AG09319 (cell line): ENCODE measurements at places on chromosomes 11 and 22.

- DNase-seq: no peak
Observed at GRCh38 chr11:12808519-12808918, 134.3 kb downstream of the TEAD1 start.

- DNase-seq: peak; percentile 20
Observed at GRCh38 chr11:124586238-124586860, 16.6 kb downstream of the OR8A1 start.

- DNase-seq: no peak
Observed at GRCh38 chr11:14916403-14916802, 24.4 kb upstream of the CYP2R1 start.

DNA sequence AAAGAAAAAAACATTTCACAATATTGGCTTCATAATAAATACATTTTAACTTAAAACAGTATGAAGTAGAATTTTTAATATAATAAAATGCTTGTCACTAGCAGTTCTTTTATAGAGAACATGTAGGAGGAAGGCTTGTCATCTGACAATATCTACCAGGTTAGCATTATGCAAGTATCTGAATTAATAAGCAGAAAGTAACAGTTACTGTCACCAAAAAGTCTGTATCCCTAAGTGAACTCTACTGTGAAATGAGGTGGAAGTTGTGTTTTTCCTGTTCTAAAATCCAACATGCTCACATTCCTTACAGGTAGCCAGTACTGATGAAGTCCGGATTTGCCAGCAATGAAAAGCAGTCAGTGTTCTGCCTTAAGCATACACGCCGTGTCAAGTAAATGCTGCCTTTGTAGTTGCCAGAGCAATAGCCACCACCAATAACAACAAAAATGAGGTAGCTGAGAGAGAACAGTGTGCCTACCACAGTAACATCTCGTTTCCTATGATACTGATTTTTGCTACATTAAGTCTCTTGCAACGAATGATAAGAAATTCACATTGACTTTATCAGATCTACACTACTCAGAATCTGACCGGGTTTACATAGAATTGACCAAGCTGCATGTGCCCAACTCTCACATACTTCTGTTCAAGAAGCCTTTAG, 95.5 kb downstream of the SIK3 start:
- no peak for DNase-seq

- no peak for DNase-seq
Observed at GRCh38 chr11:78292109-78292803, 103.5 kb downstream of the USP35 start.

GRCh38 chr11:71580057-71581003, 2.3 kb downstream of the KRTAP5-11 start:
- peak; percentile 28 for DNase-seq

GRCh38 chr11:43581370-43582023, 99.0 kb upstream of the HSD17B12 start:
- DNase-seq: no peak

DNA sequence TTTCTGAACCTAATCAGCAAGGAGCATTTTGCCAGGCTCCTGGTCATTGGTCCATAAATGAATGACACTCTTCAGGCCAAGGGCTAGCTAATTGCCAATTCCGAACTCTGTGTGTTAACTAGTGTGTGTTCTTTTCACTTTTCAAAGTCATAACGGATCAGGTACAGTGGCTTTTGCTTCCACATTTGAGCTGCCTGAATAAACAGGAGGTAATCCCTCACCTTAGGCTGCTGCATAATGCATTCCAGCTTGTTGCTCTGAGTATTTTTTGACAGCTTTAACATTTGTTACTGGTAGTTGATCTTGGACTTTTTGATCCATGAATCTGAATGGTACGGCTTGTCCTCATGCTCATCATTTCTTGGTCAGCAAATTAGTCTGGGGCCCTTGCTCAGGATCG, 485.1 kb downstream of the CNTN5 start:
- DNase-seq: no peak

DNA sequence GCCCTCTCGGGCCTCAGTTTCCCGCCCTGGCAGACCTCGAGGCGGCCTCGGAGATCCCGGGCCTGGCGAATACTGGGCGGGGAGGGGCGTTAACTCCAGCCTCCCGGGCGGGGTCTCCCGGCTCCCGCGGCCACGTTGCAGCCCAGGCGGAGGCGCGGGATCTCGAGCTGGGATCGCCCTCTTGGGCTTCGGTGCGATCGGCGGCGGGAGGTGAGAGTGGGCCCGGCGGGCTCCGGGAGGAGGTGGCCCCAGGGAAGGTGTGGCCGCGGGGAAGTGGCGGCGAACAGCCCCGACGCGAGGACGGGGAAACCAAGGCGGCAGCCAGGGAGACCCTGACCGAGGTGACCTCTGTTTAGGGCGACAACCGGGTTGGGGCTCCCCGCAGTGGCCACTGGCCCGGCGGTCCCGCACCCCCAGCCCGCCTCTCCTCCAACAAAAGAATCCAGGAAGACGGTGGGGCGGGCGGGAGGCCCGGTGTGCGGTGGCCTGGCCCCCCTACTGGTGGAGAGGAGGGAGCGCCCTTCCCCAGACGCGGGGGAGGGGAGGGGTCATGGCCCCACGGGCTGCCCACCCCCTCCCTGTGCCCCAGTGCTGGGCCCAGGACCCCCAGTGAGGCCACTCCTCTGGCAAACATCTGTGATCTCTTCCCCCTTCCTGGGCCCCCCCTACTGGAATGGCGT, at the start of gene PHETA2:
TSS of gene PHETA2 (plus strand) at position 117 of the 680 bp plus-strand sequence. CDS start 3,046 bp downstream, outside the sequence.
- no peak for DNase-seq

DNA sequence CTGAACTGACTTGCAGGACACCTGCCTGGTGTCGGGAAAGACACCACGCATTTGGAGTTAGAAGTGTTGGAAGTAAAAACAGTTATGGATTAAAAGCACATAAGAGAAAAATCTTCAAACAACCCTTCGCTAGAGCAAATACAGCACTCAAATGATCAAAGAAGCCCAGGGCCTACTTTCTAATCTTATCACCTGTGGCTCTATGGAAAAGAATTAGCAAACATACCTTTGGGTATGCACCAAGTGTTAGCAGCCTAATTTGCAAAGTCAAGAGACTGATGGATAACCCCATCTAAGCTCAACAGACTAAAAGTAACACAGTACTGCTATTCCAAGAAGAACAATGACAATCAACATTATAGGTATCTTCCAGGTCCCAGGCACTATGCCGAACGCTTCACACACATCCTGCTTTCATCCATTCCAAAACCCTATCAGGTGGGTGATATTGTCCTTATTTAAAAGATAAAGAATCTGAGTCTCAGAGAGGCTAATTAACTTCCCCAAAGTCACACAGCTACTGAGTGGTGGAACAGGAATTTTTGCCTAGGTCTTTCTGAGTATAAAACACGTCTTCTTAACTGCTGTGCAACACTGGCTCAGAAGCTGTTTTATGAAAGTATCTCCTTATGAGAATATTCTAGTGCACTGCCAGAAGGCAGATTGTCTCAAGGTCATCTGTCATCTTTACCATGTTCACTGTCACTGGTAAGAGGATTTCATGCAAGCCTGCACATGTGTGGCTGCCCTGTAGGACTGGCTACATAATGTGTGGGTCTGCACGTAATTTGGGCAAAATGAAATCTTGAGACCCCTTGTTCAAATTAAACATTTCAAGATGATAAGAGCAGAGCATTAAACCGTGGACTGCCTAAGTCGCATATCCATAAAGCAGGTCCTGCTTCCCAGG, 16.4 kb downstream of the SLC1A2 start:
- no peak for DNase-seq

GRCh38 chr11:10728789-10729472, 22.1 kb upstream of the CTR9 start:
- DNase-seq: no peak

DNA sequence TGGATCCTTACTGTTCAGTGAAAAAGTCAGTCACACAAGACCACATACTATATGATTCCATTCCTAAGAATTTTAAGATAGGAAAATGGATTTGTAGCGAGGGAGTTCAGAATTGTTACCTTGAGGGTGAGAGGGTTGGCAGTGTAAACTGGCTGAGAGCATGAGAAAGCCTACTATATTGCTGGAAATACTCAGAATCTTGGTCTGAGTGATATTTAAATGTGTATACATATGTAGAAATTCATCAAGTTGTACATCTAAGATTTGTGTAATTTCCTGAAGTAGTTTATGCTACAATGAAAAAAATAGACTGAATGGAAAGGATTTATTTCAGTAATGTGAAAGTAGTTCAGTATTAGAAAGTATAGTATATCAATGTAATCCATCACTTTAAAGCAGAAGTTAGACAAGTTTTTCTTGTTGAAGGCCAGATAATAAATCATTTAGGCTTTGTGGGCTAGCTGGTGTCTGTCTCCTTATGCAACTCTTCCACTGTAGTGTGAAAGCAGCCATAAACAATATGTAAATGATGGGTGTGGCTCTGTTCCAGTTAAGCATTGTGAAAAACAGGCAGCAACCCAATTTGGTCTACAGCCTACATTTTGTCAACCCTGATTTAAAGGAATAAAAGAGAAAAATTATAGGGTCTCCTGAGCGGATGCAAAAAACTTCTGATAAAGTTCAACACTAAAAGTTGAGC, 127.2 kb upstream of the THY1 start:
- DNase-seq: no peak

DNA sequence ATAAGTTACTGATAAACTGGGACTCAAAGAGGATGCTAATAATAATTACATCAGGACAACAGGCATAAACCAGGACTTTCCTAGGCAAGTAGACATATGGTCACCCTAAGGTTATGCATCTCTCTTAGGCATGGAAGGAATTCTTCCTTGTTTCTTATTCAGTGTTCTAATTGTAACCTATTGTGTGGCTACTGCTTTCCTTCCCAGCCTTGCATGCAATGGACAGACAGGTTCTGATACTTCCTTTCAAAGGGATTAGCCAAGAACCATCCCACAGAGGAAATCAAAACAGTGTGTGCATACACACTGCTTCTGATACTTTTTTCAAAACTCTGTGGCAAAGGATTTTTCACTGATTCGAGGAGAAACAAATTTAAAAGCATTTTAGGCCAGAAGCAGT, 48.3 kb downstream of the RRAS2 start:
- DNase-seq: peak; percentile 51

GRCh38 chr11:5922749-5923426, 19.2 kb upstream of the OR56A3 start:
- no peak for DNase-seq

DNA sequence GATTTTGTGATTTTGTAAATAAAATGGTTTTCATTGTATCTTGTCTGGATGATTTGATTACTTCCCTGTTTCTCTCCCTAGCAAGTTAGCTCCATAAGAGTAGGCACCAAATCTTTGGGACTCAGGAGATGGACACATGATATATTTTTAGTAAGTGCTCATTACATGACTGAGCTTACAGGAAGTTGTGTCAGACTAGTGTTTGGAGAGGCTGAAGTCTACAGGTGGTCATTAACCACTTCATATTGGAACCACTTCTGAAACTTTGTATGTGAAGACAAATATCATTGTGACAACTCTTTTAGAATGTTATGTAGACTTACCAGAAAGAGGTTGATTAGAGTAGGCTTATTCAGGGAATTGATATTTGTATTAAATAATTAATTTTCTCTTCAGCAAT, 19.1 kb downstream of the ARHGAP42 start:
- no peak for DNase-seq

- DNase-seq: no peak
Observed at GRCh38 chr11:112922606-112923005, 38.6 kb upstream of the NCAM1 start.

- no peak for DNase-seq
Observed at GRCh38 chr11:109606256-109606655, 184.3 kb downstream of the C11orf87 start.

DNA sequence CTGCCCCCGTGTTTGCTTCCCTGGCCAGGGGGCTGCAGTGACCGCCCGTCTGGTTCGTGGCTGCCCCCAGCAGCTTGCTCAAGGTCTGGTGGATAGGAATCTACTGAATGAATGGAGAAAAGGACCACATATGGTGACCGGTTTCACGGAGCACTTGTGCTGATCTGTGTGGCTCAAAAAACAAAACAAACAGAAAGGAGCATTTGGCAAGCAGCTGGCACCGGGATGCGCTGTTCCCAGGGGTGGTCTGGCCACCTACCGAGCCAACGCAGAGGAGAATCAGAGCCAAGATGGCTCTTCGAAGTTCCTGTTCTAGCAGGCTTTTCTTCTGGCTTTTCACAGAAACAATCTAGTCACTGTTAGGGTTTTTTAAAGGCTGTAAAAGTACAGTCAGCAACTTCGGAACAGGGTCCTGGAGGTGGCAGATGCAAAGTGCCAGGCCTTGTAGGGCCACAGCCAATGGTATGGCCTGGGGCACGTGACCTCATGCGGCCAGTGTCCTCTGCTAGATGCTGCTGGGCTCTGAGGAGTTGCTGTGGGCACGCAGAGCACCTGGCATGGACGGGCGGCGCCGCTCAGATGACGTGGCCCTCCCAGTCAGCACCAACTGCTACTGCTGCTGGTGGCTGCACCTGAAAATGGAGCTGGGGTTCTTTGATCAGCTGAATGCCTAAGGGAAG, 27.3 kb upstream of the PACSIN2 start:
- no peak for DNase-seq

DNA sequence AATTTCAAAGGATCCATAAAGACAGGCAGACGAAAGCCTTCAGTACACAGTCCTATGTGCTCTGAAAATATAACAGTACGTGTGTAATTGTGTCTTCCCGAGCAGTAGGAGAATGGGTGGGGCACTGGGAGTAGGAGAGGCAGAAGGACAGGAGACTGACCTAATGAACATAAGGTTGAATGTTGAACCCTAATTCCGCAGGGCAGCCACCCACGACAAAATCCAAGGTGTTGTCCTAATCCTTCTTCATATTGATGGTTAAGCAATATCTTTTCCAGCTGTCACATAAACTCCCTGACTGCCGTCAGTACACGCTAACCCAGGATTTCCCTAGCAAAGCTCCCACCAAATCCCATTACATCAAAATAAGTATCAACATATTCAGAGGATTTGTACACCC, 34.5 kb downstream of the SPATA19 start:
- no peak for DNase-seq

- DNase-seq: no peak
Observed at GRCh38 chr11:12003336-12003735, 5.1 kb downstream of the DKK3 start.

- DNase-seq: no peak
Observed at GRCh38 chr22:17446698-17447097, 77.4 kb downstream of the CECR2 start.

GRCh38 chr22:48594757-48595510, 1232.7 kb downstream of the BRD1 start:
- DNase-seq: no peak

GRCh38 chr11:65071907-65072630, 11.8 kb downstream of the CDCA5 start:
- no peak for DNase-seq

- DNase-seq: no peak
Observed at GRCh38 chr11:37557990-37558389, 960.0 kb upstream of the RAG2 start.

DNA sequence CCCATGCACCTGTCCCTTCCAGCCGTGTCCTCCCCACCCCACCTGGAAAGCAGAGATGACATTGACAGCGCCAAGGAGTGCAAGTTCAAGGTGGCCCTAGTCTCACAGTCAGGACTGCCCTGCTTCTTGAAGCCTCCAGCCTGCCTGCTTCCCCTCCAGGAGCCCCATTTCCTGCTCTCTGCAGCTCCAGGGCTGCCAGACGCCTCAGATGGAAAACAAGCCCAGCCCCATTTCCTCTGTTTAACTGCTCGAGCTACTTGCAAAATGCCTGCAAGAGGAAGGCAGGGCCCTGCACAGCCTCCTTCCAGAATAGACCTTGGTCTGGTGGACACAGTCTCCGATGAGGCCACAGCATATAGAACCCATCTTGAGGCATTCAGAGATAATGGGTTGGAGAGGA, 5.0 kb upstream of the DGKZ start:
- DNase-seq: no peak
